ENCODE measurements at places on chromosomes 5 and 9.

DNA sequence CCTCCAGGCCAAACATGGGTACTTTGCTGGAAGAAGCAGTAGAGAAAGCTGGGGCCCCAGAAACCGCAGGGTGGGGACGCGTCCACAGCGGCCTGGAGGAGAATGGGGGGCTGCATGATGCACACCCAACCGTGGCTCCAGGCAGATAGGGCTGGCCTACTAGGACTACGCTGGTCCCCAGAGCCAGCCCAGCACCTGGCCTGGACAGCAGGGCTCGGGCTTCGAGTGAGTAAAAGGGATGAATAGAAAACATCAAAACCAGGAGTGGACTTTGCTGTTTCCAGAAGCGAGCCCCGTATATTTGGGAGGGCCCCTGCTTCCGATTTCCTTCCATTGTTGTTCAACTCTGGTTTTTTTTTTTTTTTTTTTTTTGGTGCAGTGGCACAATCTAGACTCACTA is 30.7 kb downstream of the DBH start:
- no peak for DNase-seq

DNA sequence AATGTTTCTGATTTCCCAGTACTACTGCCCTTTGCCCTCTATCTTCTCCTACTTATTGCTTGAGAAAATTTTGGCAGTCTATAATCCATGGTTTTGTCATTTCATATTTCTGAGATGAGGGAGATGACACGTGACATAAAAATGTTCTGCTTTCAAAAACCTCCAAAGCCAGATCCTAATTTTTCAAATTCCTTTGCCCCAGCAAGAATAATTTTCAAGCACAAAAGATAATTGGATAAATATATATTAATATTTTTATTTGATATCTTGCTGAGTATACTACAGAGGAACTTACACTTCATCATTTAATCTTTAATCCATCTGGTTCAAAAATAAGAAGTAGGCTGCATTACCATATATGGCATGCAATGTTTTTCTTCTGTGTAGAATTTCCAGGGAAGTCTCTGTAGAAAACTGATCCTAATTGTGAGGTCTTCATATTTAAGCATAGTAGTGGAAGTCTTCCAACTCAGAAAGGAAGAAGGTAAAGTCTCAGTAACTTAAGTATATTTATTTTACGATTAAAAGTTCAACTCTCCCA is 1738.8 kb downstream of the EFNA5 start:
- DNase-seq = no peak

DNA sequence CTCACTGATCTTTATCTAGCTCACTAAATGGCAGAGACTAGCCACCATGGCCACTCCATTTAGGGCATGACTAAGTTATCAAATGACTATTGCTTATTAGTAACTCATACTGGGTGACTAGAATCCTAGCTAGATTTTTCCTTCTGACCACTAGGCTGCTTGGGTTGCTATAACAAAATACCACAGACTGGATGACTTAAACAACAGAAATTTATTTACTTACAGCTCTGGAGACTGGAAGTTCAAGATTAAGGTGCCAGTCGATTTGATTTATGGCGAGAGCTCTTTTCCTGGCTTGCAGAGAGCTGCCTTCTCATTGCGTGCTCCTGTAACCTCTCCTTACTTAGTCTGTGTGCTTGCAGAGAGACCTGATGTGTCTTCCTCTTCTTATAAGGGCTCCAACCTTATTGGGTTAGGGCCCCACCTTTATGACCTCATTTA is 55.0 kb upstream of the APC start:
- no peak for DNase-seq

DNA sequence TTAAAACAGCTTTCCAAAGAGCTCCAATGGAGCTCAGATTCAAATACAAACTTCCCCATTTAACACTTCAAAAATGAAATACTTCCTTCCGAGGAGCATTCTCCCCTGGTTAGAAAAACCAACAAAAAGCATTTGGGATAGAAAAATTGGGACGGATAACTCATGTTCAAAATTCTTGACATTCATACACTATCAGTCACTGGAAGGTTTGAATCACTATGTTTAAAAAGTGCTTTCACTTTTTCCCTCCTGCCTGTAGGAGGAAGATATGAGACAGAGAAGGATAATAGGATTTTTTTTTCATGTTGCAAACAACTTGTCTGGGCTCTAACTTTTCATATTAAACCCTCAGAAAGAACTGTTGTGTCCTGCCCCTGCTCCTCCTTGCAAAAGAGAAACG is 412.0 kb downstream of the ACTL7B start:
- no peak for DNase-seq

DNA sequence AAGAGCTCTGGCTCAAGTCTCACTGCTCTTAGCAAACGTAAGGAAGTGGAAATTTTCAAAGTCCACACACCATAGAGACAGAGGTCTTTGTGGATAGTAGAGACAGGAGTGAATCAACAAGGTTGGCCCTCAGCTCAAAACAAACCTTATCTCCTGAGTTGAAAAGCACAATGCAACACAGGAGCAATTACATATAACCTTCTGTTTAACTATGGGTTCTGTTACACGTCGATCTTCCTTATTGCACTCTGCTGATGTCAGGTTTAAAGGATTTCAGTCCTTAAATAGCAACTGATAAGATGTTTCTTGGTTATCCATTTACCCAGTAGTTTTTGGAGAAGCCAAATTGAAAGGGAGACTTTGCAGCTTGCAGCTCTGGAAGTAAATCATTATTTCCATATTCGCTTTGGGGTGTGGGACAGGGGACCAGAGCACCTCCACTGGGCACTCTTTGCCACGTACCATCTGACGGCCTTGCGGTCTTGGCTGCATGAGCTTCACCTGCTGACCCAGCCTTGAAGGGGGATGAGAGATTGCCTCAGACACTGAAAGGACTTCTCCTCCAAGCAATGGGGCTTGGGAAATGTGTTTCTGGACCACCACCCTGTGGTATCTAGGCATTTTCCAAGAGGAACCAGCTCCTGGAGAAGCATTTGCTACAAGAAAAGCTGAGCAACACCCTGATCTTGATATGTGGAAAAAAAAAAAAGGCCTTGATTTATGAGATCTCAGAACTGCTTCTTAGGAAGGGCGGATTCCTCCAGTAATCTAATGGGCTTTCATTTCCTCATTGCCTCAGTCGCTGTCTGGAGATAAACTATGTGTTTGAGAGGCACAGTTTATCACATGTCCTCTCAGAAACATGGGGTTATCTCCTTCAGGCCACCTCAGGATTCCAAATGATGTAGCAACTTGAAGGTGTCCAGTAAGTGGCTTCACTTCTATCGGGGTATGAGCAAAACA is 56.2 kb upstream of the ZNF622 start:
- no peak for DNase-seq

DNA sequence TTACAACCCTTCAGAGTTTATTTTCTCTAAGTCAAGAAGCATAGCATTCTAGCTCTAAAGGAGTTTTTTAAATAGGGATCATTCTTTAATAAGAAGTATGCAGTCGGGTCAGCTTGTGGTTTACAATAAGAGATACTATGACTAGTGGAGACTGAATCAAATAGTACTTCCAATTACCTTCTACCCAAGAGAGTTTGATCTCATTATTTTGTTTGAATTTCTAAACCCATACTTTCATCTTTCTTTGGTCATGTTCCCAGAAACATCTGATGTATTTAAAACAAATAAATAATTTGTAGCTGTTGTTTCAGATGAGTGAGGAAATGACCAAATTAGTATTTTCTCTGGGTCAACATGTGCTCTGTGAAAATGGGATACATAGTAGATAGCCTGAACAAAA is 160.2 kb upstream of the CDH6 start:
- DNase-seq = no peak

GRCh38 chr9:5146241-5146640 is 39.2 kb downstream of the INSL6 start:
- no peak for DNase-seq

- no peak for DNase-seq
Observed at GRCh38 chr5:33343676-33344327, 97.0 kb upstream of the TARS1 start.

DNA sequence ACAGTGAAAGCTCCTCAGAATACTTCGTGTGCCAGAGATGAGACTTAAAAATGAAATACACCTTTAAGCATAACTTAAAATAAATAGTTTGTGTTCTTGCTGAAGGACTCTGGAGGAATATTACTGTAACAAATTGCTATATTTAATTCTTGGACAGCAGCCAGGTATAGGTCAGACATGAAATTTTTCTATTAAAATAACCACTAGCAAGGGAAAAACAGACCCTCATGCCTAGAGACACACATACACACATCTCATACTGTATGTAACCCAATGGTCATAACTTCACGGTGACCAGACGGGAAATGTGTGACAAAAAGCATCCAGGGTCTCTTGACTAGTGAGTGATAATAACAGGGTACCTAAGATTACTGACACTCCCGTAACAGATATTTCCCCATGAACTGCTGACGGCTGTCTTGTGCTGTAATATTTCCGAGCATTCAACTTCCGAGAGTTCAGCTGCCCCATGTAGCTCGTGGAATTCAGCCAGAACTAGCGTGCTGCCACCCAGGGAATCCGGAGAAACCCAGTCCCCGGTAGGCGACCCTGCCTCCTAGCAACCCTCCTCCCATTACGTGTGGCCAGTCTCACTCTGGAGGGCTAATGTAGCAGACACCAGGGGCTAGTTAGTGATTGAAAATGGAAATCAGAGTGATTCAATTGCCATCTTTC is 2295.1 kb upstream of the WWC1 start:
- no peak for DNase-seq

- no peak for DNase-seq
Observed at GRCh38 chr5:8320244-8320643, 451.3 kb downstream of the MTRR start.

DNA sequence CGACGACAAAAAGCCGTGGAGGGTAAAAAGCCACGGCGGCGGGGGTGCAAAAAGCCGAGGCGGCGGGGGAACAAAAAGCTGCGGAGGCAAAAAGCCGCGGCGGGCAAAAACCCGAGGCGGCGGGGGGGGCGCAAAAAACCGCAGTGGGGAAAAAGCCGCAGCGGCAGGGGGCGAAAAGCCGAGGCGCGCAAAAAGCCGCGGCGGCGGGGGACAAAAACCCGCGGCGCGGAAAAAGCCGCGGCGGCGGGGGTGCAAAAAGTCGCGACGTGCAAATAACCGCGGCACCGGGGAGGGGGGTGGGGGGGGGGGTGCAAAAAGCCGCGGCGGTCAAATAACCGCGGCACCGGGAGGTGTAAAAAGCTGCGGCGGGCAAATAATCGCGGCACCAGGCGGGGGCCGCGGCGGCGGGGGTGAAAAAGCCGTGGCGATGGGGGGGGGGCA is 511.5 kb downstream of the FOXD4L5 start:
- DNase-seq = no peak

DNA sequence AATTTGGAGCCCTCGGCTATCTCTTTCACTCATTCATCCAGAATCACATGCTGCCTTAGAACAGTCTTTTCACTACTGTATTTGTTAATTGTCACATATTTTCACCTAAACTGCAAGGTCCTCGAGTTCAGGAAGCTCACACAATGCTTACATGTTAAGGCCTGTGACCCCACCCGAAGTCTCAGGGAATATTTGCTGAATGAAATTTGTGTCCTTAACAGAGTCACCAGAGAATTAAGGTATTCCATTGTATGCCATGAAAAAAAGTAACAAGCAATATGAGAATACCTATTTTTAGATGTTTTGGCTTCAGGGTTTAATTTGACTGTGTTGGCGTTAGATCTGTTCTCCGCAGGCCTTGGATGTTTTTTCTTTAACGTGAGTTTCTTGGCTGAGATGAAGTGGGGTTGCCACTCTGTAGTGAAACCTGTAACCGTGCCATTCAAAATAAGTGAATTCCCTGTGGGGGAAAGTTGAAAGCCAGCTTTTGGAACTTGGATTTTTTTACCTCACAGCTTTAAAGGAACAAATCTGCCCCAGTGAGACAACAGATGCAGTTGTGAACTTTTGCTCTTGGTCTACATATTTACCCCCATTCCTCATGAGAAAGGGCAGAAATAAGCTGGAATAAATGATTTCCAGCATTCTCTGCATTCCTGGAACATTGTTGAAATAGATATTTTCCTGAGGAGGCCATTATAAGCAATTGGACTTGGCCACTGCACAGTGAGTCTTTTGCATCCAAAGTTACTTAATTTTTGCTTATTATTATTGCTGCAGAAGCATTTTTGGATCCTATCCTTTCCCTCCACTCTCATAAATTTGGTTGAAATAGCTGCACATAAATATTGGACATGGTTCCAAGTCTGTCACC is 35.9 kb upstream of the FBP1 start:
- no peak for DNase-seq

DNA sequence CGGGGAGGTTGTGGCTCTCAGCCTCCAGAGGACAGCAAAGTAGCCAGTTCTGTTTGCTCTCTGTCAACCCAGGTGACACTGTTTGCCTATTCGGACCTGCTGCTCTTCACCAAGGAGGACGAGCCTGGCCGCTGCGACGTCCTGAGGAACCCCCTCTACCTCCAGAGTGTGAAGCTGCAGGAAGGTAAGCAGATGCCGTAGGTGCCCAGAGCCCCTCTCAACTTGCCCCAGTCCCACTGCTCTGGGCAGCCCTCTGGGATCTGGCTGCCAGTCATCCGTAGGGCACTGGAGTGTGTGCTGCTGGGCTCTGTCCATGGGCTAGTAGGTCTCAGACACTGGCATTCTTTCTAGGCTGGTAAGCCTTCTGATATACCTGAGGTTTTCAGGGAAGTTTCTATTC is 59.3 kb downstream of the RGS3 start:
- DNase-seq = no peak

- DNase-seq = no peak
Observed at GRCh38 chr9:8390571-8390970, 591.0 kb upstream of the DMAC1 start.

- DNase-seq = no peak
Observed at GRCh38 chr5:89850513-89850865, 559.1 kb downstream of the CETN3 start.

- DNase-seq = no peak
Observed at GRCh38 chr5:132777209-132778069, at the start of gene SEPTIN8. Gene SEPTIN8 (minus strand): TSS chr5:132777239. CDS start chr5:132777137, 102 bp downstream.

DNA sequence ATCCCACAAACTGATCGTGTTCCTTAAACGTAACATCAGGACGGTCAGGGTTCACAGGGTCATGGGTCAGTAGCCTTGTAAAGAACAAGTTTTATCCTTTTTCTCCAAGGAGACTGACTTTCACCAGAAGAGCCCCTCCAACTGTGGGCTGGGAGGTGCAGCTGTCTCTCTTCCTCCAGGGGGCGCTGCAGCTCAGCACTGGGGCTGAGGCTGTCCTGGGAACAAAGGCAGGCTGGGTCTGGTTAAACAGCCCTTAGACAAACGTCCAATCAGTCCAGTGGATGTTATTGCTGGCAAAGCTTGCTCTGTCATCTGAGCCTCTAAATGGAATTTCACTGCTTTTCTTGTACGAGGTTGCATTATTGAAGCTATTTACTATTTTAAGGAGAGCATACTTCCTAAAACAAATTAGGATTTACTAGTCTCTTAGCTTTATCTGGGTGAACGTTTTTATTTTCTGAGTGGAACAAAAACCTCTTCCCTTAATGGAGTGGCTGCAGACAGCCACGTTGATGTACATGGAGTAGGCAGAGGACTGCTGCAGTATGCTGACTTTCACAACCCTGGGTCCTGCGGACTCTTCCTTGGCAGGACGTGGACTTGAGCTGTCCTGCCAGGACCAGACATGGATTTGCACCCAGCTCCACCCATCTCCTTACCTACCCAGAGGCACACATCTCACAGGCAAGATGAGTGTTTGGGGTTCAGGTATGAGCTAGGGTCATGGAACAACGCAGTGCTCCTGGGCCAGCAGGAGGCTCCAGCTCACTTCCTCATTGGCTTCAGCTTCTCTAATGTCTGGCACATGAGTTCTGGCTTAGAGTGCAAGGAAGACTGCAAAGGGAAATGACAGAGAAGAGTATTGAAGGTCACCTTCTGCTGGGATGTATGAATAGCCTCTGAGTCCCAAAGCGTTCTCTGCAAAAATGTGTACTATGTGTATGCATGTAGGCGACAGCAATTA is 7.8 kb downstream of the EXOSC2 start:
- DNase-seq = peak; percentile 60

- no peak for DNase-seq
Observed at GRCh38 chr5:171081319-171081718, 219.5 kb downstream of the RANBP17 start.
